ENCODE measurements at places on chromosomes 6 and 20.

DNA sequence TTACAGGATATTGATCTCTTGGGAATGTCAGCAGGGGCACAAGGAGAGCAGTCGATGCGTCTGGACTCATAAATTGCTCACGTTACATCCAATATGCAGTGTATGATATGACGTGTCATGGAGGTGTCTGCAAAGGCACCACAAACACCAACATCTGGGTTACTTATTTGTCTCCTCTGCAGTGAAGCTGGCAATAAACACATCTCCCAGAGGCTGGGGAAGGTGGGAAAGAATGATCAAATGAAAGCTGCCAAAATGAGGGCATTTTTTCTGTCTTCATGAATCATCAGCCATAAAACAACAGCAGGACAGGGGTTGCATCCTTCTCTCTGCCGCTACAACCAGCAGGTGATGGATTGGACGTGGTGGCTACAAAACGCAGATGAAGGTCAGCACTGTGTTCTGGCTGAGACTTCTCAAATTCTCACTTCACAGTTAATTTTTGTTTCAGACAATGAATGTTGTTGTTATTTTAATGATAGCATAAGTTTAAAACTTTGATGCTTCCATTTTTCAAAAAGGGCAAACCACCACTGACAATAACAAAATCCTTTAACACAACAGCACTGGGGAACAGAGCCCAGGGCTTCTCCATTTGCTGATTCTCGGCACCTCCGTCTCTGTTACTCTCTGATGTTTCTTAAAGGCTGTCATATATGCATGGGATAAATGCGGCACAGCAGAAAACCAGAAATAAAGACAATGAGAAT is 47.5 kb downstream of the ERMARD start:
- peak; percentile 10 for DNase-seq

DNA sequence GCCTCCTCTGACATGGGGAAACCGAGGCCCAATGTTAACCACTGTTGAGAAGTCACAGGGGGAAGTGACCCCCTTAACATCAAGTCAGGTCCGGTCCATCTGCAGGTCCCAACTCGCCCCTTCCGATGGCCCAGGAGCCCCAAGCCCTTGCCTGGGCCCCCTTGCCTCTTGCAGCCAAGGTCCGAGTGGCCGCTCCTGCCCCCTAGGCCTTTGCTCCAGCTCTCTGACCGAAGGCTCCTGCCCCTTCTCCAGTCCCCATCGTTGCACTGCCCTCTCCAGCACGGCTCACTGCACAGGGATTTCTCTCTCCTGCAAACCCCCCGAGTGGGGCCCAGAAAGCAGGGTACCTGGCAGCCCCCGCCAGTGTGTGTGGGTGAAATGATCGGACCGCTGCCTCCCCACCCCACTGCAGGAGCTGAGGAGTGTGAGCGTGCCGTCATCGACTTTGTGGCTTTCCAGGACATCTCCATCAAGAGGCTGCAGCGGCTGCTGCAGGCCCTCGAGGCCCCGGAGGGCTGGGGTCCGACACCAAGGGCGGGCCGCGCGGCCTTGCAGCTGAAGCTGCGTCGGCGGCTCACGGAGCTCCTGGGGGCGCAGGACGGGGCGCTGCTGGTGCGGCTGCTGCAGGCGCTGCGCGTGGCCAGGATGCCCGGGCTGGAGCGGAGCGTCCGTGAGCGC is 1.6 kb downstream of the TNFRSF6B start:
- peak; percentile 46 for DNase-seq

DNA sequence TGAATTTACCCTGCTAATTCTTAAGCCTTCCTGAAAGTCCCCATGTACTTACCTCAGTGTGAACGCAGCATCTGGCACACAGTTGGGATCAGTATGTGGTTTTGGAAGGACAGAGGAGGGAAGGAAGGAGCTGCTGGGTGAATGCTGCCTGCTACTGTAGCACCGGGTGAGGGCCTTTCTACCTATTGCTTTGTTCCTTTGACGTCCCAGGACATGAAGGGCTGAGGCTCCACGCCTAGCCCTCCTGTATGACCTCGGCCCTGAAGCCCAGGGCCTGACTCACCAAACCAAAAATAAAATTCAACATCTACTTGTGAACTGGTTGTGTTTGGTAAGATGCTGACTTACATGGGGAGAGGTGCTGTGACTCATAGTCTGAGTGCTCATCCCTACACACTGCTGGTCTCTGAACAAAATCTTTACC is 51.1 kb downstream of the ARID1B start:
- no peak for DNase-seq

DNA sequence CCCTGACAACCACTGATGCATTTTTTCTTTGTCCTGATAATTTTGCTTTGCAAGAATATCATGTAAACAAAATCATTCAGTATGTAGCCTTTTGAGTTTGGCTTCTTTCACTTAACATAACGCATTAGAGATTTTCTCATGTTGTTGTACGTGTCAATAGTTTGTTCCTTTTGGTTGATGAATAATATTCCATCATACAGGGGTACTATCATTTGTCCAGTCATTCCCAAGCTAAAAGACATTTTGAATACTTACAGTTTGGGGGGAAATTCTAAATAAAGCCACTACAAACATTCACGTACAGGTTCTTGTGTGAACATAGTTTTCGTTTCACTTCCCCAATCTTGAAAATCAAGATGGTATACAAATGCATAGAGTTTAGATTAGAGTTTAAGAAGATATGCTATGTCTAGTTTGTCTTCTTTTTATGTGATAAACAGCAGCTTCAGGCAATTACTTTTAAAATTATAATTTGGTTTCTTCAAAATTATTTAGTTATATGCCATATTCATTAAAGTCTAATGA is 5.2 kb downstream of the HAO1 start:
- no peak for DNase-seq

DNA sequence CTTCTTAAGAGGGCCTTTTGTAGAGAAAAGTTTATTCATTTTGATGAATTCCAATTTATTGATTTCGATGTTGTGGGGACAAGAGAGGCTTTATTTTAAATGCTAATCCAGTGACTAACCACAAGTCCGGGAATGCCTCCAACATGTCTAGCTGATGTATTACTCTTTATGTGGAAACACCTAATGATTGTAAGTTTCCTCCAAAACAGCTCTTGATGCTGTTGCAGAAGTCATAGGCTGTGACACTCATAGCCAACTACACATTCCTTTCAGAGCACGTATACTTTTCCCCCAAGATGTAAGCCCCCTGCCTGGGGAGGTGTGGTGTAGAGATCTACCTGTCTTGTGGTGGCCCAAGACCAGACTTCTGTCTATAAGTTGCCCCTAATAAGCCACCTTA is 61.3 kb upstream of the RNF24 start:
- no peak for DNase-seq

DNA sequence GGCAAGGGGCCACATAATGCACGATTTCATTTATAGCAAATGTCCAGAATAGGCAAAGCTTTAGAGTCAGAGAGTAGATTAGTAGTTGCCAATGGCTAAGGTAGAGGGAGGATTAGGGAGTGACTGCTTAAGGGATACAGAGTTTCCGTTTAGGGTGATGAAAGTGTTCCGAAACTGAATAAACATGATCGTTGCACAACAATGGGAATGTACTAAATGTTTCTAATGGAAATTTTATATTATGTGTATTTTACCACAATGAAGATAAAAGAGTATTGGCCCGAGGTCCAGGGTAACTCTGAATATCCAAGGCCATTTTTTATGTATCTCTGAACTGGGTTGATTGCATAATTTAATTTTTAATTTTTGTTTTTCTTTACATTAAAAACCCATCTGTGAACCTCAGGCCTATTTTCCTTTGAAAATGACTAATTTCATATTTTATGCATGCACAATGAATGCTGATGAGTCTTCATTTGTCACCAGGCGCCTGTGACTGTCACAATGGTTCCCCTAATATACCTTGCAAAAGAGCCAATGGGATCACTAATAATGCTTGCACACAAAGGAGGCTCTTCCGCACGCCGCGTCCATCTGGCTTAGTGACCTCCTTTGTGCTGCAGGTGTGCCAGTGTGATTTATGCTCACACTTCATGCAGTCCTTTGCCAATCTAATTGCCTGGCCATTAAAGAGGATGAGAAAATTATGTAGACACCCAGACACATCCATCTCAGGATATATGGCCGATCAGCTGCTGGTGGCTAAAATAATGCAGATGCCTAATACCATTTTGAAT is 612.5 kb downstream of the CDH26 start:
- no peak for DNase-seq

DNA sequence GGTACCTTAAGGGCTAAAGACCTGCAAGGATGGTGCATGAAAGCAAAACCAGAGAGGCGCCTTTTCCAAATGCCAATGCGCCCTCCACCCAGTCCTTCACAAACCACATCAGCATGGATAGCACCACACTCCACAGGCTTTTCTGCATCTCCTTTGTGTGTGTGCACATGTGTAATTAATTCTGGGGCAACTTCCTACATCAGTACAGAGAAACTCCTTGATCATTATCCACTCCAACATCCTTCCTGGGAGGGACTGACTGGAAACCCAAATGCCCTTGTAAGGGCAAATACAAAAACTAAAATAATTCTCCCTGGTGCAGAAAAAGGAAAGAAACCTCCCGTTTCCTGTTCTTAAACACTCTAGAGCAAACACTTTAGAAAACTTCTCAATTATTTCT is 10.8 kb downstream of the SLC52A3 start:
- DNase-seq, result no peak

DNA sequence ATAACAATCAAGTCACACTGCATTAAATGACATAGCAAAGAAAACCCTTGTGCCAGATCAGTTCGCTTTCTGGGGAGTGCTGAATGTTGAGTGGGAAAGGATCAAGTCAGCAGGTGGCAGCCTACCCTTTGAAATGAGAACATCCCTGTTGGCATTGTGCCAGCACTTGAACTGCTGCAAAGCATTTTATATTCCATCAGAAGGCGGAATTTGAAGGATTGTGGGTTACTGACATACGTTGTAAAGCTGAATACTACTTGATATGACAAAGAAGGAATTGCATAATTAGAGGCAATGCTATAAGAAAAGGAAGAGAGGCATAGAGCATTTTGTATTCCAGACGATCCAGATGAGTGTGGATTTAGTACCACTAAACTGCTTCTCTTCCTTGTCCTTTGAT is 26.5 kb downstream of the BCKDHB start:
- DNase-seq, result no peak

DNA sequence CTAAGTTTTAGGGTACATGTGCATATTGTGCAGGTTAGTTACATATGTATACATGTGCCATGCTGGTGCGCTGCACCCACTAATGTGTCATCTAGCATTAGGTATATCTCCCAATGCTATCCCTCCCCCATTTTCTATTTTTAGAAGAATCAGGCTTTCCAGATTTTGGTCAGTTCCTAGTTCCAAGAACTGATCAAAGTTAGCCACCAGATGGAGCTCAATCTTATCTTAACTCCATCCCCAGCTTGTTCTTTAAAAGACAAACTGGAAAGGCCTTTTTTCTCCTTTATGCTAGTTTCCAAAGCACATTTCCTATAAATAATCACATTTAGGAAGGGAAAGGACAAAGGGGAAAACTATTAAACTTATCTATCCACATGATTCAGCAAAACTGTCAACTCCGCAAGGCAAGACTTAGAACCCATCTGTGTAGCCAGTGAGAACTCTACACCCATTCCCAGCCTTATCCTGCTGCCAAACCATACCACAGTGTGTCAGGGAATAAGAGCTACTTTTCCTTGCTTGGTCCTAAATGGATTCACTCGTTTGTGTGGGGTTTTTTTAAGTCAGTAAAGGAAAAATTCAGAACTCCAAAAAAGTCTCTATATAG is 22.8 kb upstream of the KHDC1 start:
- no peak for DNase-seq

DNA sequence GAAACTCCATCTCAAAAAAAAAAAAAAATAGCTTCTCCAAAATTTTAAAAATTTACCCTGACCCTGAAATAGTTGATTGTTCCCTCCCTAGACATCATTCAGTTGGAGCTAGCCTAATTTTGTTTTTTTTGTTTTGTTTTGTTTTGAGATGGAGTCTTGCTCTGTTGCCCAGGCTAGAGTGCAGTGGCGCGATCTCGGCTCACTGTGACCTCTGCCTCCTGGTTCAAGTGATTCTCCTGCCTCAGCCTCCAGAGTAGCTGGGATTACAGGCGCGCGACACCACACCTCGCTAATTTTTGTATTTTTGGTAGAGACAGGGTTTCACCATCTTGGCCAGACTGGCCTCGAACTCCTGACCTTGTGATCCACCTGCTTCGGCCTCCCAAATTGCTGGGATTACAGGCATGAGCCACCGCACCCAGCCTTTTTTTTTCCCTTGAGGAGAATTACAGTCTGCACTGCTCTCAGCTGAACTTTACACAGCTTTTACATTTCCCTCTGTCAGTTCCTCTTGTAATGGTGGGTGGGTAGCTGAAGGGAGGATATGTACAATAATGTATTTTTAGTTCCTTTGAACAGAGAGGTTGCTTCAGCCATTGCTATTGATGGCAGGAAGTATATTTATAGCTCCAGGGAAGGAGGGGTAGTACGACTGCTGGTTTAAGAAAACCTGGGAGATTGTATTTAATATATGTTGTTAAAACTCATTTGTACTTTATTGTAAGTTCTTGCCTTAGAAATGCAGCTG is 27.7 kb downstream of the PTPRA start:
- DNase-seq, result no peak

DNA sequence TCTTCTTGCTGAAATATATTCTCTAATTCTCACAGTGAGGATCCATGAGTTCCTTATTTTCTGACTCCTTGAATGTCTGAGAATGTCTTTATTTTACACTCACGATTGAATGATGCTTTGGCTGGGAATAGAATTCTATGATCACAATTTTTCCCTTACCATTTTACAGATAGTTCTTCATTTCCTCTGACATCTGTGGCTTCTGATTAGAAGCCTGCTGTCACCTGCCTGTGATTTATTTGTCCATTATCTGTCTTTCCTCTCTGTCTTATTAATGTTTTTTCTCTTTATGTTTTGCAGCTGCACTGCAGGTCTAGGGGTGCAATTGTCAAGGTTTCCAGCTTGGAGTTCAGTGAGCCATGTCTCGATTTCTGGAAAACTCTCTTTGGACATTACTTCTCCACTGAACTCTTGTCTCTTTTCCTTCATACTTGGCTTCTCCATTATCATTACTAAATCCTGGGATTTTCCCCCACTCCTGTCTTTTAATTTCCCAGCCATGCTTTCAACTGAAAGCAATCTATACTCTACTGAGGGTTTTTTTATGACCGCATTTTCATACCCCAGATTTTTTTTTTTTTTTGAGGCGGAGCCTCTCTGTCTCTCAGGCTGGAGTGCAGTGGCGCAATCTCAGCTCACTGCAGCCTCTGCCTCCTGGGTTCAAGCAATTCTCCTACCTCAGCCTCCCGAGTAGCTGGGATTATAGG is 121.2 kb upstream of the PRND start:
- DNase-seq, result no peak

GRCh38 chr6:74434171-74434570 is 738.2 kb downstream of the CD109 start:
- DNase-seq, result no peak

DNA sequence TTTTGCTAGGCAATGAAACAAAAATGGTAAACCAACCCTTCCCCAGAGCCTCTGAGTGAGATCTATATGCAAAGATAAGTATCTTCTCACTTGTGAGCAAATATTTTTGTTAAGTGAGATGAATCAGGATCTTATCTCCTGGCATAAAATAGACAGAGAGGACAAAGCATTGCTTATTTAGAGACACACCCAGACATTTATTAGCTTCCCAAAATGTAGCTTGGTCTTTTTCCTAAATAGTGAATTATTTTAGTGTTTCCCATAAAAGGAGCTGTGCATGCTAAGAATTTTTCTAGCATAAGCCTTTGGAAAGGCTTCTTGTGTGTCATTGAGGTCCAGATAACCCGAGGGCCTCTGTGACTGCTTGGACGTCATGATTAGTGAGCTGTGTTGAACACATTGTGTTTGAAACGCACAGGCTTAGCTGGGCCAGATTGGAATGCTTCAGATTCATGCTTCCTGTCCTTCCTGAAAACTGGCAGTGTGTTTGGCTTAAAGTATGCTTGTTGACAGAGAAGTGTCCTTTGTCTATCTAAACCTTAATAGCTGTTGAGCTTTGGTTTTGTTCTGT is 16.5 kb downstream of the MTHFD1L start:
- DNase-seq, result no peak
